ENCODE measurements at places on chromosomes 1 and 21.

GRCh38 chr1:178935610-178936009 is 64.7 kb upstream of the ANGPTL1 start:
- DNase-seq: no peak

DNA sequence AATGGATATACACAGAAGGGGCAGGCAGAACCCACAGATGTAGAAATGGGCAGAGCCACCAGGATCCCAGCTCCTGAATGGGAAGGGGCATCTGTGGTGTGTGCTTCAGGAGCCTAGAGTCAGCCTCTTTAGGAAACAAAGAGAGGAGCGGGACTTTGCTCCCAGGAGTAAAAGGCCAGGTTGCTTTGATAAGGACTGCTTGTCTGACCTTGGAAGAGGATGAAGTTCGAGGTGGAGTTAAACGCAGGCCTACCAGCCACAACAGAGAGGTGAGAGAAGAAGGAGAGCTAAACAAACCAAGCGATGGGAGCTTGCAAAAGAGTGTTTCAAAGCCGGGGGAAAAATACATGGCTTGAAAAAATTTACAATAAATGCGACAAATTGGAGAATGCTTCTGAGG is 49.9 kb upstream of the TMPRSS2 start:
- no peak for DNase-seq

GRCh38 chr21:35641271-35642016 is 418.9 kb downstream of the SETD4 start:
- no peak for DNase-seq

DNA sequence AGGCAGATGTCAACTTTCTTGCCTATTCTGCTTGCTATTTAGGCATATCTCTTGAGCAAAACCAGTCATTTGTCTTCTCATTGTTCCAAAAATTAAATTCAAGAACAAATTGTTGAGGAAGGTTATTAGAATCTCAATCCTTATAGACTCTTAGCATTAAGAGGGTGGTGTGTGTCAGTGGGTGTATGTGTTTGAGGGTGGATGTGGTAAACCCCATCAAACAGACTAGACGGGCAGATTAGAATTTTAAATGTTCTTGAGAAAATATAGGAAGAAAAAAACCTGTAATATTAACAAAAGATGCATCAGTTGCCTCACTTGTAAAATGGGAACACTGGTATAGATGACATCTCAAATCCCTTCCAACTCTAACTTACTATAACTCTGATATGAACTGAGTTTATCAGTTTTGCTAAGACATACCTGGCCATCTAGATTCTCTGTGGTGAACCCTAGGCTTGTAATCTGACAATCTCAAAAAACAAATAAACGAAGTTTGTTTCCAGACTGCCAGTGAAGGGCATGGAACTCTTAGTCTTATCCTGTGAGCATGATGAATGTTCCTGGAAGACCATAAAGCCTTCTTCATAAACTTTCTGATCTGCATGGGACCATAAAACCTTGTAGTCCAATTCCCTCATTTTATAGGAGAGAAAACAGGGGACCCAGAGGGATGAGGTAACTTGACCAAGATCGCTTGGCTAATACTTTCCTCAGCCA is 176.3 kb upstream of the SGIP1 start:
- DNase-seq: no peak

GRCh38 chr1:3651930-3652547 is at the start of gene TP73:
Gene TP73 (plus strand): TSS chr1:3652516. CDS start chr1:3682366, 29,850 bp downstream.
- no peak for DNase-seq

DNA sequence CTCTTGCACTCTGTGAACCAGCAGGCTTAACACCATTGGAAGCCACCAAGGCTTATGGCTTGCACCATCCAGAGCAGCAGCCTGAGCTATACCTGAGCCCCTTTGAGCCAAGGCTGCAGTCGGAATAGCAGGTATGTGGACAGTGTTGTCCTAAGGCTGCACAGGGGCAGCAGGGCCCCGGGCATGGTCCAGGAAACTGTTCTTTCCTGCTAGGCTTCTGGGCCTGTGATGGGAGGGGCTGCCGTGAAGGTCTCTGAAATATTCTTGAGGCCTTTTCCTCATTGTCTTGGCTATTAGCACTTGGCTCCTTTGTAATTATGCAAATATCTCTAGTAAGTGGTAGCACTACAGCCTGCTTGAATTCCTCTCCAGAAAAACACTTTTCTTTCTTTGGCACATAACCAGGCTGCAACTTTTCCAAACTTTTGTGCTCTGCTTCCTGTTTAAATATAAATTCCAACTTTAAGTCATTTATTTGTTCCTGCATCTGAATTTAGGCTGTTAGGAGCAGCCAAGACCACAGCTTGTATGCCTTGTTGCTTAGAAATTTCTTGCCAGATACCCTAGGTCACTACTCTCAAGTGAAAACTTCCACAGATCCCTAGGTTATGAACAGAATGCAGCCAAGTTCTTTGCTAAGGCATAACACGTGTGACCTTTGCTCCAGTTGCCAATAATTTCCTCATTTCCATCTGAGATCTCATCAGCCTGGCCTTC is 5.2 kb downstream of the KRTAP20-4 start:
- DNase-seq: no peak

- DNase-seq: no peak
Observed at GRCh38 chr1:27322569-27323240, 742 bp downstream of the TMEM222 start.

GRCh38 chr1:52253421-52253820 is 111.5 kb downstream of the ZFYVE9 start:
- DNase-seq: no peak

DNA sequence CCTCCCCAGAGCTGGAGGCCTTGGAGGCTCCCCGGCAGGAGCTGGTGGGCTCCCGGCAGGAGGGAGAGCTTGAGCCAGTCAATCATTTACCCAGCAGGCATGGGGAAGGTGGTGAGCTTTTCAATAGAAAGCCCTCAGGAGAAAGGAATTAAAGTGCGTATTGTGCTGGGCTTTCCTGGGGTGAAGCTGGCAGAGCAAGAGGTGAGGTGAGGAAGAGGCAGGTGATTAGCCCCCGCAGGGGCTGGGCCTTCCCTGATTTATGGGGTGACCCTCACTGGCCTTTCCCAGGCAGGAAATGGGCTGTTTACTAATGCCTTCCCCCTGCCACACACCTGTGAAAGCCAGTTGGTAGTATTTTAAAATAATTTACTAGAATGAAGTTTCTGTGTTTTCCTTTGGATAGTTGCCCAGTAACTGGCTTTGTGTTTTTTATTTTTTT is 25.8 kb downstream of the CLDN14 start:
- DNase-seq: no peak

GRCh38 chr1:226411619-226412018 is 3.7 kb upstream of the PARP1 start:
- DNase-seq: no peak

GRCh38 chr1:228486596-228487335 is 416 bp upstream of the RNF187 start:
- DNase-seq: peak; percentile 88

DNA sequence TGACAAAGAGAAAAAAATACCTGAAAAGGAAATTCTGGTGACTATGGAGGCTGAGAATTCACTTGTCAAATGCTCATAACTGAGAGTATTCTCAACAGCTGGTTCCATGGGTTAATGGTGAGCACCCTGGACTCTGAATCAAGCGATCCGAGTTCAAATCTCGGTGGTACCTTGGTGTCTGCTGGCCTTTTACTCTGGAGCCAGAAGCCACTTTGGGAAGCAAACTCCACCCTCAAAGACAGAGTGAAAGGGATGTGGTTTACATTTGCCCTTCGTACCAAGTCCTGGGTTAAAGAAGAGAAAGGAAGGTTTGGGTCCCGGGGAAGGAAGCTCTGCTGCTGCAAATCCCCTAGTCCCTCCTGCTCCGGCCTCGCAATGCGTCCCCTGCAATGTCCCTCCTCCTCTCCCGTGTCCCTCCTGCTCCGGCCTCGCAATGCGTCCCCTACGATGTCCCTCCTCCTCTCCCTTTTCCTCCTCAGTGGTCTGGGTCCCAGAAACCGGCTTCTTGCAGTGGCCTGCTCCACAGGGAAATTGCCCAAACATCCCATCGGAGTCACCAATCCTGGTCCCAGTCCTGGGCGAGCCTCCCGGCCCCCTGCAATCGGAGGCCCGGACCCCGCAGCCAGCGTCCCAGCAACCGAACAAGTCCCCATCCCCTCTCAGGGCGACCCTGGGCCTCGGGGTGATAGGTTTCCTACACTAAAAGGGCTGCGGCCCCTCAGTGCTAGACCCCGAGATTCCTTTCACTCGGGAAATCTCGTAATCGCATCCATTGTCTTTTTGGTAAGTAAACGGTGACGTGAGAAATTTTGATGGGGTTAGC is 129.4 kb downstream of the PPIAL4G start:
- no peak for DNase-seq

DNA sequence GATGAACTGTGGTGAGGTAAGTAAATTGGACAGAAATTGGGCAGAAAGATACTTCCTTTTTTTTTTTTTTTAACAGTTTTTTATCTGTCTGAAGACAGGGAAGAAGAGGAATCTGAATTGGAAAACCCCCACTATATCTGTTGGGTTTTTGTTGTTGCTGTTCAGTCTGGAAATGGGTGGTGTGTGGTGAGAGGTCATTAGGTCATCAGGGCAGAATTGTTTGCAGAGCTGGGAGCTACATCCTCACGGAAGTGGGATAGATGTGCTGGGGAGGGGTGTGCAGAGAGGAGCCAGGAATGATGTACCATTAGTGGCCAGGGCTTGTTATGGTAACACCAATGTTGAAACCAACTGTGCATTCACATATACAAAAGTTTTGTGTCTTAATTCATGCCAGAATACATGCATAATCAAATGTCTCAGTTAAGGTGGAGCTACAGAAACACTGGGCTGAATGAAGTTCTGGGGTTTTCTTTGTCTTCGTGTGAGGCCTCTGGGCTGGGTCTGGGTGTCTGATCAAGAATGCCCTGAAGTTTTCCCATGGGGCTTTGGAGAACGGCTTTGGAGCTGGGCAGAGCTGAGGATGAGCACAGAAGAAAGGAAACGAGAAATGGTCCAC is 12.4 kb downstream of the USP25 start:
- no peak for DNase-seq

DNA sequence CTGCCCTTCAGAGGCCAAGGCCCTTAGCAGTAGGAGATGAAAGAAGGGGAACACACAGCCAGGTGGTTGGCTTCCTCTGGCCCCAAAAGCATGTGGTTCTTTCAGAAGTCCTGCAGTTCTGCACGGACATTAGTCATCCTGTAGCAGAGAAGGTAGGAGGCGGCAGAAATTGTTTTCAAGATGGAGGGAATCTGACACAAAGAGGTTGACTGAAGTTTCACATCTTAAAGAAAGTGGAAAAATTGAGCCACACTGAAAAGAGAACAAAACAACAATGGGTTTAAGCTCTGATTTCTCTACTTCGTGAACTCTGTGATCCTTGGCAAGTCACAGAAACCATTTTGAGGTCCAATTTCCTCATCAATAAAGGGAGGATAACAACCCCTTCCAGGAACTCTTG is 125.3 kb upstream of the DNAH14 start:
- no peak for DNase-seq

DNA sequence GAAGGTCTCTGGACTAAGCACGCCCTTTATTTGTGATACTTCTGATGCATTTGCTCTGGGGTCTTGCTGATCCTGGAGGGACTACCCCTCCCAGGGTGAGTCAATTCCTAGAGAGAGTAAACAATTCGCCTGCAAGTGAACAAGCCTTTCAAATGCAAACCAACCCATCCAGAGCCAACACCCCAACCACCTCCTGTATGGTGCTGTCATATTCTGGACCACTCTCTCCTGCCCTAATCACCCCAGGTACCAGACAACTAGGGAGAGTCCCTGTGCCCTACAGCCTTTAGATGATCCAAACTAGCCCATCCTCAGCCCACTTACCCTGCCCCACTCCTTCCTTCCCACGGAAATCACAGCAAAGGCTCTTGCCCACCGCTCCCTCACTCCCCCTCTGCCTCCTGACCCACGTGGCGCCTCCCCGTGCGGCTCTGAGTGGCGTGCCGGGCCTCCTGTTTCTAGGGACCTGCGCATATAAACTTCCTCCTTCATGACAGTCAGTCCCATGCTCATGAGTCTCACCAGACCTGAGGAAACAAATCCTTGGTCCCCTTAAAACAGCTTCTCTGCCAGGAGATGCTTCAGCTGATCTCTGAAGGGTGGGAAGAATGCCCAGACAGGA is 37.2 kb downstream of the ACTA1 start:
- DNase-seq: no peak

GRCh38 chr21:38858026-38858811 is 52.5 kb downstream of the ETS2 start:
- DNase-seq: no peak

DNA sequence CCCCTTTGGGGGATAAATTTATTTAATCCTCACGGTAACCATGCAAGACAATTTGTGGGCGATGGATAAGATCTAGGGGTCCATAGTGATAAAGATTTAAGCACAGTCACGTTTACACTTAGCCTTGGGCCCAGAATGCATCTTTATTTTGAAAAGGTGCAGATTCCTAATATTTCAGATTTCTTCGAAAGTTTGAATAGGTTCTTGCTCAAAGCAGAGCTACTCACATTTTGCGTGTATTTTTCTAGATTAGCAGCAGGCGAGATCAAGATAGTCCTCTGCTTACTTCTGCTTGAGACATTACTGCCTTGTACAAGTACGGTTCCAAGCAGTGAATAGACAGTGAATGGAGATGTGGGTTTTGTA is 647 bp downstream of the TSEN15 start:
- DNase-seq: no peak

- DNase-seq: no peak
Observed at GRCh38 chr1:145740269-145740668, 21.0 kb downstream of the CD160 start.

- DNase-seq: no peak
Observed at GRCh38 chr1:67855961-67856360, 22.7 kb upstream of the GNG12 start.

DNA sequence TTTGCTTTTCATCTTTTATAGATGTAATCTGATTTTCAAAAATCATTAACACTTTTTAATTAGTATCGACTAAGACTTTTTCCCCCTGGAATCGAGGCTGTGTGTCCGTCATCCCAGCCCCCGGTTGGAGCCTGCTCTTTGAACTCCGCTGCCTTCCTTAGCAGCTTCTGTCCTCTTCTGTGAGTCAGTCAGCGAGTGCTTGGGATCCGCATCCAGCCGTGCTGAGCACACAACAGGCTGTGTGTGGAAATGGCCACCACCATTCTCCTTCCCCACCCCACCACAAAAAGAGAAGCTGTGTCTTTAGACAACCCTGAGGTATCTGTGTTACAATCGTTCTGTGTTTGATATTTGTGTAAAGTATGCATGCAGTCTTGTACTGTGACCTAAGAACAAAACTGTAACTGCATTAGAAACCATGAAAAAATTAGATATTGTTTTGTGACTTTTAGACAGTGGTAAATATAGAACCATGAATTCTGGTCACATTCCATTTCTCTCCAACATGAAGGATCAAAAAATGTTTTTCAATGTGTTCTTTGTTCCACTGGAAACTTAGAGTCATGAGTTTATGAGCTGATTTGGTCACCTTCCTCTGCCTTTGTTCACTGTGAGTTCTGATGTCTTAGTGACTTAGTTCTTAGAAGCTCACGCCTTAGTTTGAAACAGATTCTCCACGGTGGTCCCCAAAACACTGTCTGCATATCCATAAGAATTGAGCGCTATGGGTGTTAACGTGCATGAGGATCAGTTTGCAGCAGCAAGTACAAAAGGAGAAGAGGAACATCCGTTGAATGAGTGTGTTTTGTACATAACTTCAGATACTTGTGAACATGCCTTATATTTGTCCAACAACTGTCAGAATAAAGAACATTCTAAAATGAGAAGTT is 64.7 kb downstream of the VPS26C start:
- no peak for DNase-seq

- no peak for DNase-seq
Observed at GRCh38 chr1:177257128-177257527, 86.4 kb downstream of the BRINP2 start.

GRCh38 chr1:156033011-156033410 is 12.3 kb upstream of the SSR2 start:
- DNase-seq: no peak

- DNase-seq: no peak
Observed at GRCh38 chr1:212035835-212036605, 472 bp downstream of the DTL start.

Measured in anterior cingulate cortex (tissue), 58 donors.